ENCODE measurements at places on chromosomes 16 and 17.

GRCh38 chr17:29141514-29141876, 38.7 kb downstream of the MYO18A start:
- DNase-seq, result no peak

DNA sequence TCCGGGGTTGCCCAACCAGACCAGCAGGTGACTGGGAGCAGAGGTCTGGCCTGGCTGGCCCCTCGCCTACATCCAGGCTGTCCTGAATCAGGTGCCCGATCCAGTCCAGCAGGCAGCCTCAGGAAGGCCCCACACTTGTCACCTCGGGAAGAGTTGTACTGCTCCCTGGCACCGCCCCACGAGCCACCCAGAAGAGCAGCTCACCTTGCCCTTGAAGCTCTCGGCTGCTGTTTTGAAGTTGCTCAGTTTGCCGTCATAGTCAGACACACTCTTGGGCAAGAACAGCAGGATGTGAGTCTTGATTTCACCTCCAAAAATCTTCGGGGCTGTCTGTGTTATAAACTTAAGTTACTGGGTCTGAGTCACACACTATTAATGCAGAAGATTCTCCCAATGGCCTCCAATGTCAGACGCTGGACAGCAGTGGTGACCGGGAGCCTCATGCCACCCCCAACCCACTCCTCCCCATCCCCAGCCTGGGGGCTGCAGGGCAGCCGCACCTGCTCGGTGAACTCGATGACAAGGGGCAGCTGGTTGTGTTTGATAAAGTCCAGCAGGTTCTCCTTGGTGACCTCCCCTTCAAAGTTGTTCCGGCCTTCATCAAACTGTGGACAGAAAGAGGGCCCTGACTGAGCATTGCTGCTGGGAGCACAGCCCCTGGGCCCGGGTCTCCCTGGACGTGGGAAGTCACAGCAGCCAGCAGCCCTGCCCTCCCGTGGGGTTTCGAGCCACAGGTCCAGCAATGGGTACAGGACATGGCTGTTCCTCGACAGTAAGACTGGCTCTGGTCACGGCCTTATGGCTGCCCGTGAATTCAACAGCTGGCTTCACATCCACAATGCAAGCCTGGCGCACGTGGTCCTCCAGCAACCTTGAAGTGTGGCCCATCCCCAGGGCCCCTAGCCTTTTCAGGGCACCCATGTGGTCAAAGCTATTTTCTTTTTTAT, 12.2 kb upstream of the PPP1R27 start:
- DNase-seq, result no peak

DNA sequence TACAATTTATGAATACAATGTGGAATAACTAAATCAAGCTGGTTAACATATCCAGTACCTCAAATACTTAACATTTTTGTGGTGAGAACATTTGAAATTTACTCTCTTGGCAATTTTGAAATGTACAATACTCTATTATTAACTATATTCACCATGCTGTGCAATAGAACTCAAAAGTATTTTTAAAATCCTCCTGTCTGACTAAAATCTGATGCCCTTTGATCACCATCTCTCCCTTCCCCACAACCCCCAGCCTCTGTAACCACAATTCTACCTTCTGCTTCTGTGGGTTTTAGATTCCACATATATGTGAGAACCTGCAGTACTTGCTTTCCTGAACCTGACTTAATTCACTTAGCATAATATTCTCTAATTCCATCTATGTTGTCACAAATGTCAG, 71.6 kb upstream of the ALOX12 start:
- no peak for DNase-seq

- no peak for DNase-seq
These were observed 1.2 kb upstream of the ABCA9 start for GRCh38 chr17:69061721-69062556.

DNA sequence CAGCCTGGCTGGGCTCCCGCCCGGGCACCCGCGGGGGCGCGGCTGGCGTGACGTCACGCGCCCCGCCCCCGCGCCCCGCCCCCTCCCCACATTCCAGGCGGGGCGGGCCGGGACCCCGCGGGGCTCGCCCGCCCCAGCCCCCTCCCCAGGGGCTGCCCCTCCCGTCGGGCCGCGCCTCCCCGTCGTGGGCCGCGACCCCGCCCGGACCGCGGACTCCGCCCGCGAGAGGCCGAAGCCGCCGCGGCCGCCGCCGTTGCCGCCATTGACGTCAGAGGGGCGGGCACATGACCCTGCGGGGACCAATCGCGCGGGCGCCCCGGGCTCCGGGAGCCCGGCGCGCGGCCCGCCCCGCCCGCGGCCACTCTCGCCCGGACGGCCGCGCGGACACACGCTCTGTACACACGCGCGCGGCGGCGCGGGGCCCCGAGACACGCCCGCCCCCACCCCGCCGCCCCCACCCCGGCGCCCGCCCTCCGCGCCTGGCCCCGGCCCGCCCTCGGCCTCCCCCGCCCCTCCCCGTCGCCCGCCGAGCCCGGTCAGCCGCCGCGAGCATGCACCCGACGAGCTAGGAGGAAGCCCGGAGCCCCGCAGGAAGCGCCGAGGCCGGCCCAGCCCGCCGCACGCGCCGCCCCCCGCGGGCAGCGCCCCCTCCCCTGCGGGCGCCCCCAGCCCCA, at the start of gene CMIP:
TSS of gene CMIP (plus strand) at position 361 of the 674 bp plus-strand sequence.
- peak; percentile 98 for DNase-seq

DNA sequence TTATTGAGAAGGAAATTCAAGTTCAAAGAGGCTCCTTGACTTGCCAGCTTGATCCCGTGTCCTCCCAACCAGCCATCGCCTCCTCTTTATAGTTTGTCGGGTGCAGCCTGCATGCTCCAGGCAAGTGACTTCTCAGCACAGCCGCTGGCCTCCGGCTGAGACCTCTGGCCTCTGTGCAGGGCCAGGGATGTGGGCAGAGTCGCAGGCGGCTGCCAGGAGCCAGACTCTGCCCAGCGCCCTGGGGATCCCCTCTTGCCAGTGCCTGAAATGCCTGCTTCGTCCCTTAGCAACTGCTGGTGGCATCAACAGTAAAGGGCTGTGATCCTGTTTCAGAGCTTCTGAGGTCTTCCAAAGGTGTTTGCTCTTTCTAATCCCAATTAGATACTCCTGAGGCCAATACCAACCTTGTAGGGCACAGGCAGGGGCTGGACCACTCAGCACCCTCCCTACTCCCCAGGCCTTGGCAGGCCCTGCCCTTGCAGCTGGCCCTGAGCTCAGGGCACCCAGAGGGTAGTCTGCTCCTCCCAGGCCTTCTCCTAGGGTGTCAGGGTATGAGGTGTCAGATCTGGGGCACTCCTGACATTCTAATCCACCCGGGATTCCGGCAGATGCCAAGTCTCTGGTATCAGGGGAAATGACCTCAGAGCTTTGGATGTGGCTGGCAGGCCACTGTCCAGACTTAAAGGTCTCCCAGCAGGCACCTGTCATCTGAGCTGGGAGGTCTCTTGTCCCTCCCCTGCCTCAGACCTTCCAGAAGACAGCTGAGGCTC, 68.0 kb upstream of the SIAH1 start:
- DNase-seq, result no peak

- DNase-seq, result no peak
These were observed 44.9 kb upstream of the TRAP1 start for GRCh38 chr16:3762107-3762750.

DNA sequence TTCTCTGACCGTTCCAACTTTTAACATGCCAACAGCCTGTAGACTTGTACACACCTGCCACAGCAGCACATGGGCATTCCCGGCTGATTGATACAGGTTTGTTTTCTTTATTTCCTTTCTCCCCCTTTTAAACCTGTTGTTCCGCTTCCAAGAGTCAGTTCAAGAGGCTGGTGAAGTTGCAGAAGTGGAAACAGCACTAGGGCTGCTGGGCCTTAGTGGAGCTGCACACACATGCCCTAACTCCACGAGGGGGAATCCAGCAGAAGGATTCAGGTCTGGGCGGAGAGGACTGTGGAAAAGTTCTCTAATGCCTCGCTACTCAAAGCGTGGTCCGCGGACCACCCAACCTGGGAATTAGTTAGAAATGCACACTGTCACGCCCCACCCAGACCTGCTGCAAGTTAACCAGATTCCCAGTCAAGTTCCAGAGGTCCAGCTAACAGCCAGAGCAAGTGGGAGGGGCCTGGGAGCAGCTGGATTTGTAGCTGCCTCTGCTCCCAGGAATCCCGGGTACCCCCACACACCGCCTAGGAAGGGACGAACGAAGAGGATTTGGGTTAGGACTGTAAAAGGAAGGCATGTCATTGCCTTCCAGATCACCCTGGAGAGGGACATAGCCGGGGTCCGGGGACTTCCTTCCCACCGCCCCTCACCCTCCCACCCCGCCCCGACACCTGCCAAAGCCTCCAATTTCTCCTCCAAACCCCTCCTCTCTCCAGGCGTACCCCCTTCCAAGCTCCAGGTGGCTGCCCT, 542 bp downstream of the SLC39A11 start:
- peak; percentile 30 for DNase-seq

- DNase-seq, result no peak
These were observed 42.1 kb downstream of the SRCIN1 start for GRCh38 chr17:38563362-38564253.

DNA sequence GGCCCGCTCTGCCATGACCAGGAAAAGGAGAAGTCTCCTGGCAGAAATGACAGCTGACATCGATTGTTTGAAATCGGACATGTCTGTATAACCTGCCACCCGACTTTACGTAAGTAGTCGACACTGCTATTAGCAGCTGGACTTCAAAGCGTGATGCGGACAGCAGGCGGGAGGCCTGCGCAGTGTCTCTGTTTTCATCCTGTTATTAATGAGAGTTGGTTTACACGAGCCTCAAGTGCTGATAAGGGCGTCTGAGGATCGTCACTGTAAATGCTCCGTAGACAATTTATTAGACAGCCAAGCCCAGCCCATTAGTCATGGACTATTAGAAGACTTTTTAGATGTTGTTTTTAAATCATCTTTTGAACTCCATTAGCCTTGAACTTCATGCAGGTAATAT, 328.3 kb downstream of the FOXL1 start:
- DNase-seq, result no peak

DNA sequence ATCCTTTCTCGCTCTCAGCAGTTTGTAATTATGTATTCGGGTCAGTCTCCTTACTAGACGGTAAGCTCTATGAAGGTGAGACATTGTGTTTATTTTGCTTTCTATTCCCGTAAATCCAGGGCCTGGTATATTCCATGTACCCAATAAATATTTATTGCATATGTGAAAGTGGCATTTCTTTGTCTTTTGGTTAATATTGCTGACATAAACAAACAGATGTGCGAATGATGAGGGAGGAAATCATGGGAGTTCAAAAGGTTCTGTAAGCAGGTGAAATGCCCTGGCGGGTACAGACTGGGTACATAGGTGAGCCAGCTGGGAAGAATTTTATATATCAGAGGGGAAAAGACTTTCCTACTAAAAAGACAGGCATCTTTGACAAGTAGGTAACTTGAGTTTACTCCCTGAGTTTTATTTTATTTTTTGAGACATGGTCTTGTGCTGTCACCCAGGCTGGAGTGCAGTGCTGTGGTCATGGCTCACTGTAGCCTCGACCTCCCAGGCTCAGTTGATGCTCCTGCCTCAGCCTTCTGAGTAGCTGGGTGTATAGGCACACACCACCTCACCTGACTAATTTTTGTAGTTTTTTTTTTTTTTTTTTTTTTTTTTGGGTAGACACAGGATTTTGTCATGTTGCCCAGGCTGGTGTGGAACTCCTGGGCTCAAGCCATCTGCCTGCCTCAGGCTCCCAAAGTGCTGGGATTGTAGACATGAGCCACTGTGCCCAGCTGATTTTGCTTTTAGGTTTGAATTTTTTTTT, 5.7 kb upstream of the METTL9 start:
- DNase-seq, result no peak

- DNase-seq, result no peak
These were observed 23.0 kb upstream of the SMG8 start for GRCh38 chr17:59186850-59187249.

DNA sequence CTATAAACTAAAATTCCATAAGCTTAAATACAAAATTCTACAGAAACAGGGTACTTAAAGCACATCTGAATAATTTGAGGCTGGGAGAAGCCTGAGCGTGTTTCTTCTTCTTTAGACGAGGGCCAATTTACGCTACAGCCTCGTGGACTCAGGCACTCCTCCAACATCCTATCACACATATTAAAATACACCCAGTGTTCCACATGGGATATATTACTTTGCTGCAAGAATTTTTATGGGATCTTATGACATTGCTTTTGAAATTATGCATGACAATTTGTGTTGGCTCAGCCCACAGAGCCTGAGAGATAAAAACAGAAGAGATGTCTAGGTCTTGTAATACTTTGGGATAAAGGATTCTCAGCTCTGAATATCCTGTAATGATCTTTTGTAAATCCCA, 3.5 kb upstream of the TANGO6 start:
- no peak for DNase-seq

DNA sequence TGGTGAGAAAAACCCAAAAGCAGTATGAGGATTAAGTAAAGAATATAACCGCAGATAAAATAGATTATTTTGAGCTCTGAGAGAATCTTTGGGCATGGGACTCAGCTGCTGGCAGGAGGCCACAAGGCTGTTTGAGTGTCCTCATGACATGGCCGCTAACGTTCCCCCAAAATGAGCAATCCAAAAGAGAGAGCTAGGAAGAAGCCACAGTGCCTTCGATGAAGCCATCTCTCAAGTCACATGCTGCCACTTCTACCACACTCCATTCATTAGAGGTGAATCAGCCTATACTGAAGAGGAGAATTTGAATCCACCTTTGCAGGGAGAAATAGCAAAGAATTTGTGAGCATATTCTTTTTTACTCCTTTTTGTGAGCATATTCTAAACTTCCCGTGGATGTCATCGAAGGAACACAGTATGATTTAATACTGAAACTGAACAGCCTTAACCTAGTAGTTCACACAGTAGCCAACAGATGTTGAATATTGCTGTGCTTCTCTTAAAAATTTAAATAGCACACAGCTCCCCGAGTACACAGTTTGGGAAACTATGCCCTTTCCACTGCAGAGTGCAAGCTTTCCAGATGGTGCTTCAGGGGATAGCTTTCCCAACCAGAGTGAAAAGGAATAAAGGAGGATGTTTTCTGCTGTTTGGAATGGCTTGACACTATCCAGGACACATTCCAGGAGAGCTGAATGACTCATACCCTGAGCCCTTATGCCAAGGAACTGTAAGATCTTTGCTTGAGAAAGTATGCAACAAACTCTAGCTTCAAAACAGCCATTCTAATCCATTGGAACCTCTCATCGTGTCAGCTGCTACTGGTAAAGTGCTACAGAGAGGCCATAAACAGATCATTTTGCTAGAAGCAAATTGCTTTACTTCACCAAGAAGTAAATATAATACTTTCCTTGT, 33.9 kb downstream of the ANKFY1 start:
- no peak for DNase-seq

DNA sequence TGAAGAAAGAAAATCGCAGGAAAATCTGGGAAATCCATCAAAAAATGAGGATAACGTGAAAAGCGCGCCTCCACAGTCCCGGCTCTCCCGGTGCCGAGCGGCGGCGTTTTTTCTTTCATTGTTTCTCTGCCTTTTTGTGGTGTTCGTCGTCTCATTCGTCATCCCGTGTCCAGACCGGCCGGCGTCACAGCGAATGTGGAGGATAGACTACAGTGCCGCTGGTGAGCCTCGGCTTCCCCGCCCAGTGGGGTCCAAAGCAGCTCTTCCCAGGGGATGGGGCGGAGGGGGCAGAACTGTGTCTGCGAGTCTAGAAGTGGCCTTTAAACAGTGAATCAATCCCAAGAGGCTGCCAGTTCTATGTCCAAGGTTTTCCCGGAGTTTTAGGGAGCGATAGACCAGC, 19.8 kb downstream of the FAM234A start:
- no peak for DNase-seq

Data from K562 (cell line).